ENCODE measurements at places on chromosomes 13 and 19.

- no peak for DNase-seq
Measured at GRCh38 chr19:8515317-8515716, 1.4 kb upstream of the ZNF414 start.

GRCh38 chr13:22880741-22881720 is 299.7 kb upstream of the SGCG start:
- DNase-seq: no peak

GRCh38 chr13:77919246-77919920 is 752 bp upstream of the EDNRB start:
- DNase-seq: peak; percentile 55

DNA sequence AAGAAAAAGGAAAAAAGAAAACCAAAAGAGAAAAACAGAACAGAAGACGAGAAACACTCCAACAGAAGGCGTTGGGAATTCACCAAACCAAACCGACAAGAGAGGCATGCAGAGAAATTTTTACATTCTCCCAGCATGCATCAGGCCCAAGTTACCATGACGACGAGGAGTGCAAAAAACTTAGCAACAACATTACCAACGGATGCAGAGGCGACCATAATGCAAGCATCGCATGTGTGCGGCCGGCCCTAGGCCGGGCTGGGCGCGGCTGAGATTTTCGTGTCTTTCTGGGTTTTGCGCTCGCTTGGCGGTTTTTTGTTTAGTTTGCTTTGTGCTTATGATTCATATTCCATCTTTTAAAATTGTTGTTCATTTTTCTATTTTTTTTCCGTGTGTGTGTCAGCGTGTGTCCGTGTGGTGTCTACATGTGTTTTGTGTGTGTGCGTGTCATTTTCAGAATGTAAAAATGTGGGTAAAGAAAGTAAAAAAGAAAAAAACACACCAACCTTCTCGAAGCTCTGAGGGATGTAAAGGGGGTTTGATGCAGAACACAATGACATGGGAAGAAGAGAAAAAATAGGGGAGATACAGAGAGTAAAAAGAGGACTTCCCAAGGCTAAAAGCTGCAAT is 84.9 kb downstream of the PTPRS start:
- no peak for DNase-seq

DNA sequence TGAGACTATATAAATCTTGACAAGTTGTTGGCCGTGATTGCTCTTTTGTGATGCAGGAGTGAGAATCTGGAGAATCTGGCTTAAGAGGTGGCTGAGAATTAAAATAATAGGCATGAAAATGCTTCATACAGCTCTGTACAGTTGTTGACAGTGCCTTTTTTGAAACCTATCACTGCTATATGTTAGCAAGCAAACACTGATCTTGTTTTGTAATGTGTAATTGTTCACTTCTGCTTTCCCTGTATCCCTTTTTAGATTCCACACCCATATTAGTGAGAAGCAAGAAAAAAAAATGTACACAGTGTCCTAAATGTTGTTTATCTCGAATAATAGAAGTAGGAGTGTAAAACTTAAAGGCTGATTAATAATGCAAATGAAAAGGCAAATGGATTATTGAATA is 31.1 kb downstream of the ITM2B start:
- no peak for DNase-seq

- no peak for DNase-seq
Measured at GRCh38 chr19:49613374-49613773, 22.4 kb downstream of the PRR12 start.

- peak; percentile 30 for DNase-seq
Measured at GRCh38 chr13:95787356-95788099, 110.6 kb downstream of the DNAJC3 start.

DNA sequence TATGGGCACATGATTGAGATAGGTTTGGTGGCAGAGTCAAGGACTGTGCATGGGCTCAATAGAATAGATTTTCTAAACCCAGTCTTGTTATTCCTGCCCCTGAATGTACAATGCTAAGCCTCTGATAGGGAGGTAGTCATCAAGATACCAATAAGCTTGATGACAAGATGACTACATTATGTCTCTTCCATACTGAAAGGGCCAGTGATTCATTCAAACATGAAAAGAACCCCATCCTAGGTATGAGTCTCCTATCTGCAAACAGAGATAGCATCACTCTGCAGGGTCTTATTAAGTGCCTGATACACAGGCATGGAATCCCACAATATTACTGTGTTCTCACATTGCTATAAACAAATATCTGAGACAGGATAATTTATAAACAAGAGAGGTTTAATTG is 40.3 kb upstream of the UFM1 start:
- DNase-seq: no peak

DNA sequence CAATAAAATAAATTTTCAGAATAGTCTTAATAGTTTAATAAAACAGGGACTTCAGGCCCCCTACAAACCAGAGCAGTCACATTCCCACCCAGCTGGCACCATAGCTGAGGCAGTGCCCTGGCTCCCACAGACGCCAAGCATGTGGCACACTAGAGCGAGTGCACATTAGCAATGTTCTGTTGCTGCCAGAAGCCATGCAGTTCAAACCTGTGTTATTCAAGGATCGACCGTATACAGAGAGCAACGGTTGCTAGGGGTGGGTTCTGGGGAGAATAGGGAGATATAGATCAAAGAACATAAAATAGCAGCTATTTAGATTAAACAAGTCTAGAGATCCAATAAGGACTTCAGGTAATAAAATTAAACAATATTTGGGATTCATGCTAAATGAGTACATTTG is 419.3 kb upstream of the KLHL1 start:
- no peak for DNase-seq

DNA sequence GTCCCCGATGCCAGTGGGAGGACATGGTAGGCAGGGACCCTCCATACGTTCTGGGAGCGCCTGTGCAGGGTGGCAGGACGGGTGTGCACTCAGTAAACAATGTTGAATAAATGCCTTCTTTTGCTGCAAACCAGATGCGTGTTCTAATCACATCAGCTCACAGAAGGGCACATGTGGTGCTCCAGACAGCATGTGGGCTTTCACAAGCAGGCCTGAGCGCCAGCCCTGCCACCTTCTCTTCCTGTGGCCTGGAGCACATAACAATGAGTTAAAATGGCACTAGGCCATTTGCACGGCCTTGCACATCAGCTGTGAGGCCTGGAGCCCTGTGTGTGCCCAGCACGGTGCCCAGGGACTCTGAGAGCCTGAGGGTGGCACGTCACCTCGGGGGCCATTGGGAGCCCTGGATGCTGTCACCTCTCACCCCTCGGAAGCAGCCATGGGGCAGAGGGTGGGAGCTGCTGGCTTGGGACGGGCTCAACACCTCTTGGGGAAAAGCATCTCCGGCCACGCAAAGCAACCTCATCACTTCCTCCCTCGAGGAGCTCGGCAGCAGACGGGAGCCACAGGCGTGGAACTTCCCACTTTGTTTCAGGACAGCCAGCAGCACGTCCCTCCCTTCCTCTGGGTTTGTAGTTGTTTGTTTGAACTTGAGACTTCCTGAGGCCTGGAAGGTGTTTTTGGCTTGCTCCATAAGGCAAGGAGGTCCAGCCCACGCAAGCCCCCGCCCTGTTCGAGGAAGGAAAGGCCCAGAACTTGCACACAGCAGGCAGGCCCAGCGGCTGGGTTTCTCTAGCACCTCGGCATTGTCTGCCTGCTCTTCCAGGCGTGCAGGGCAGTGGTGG is 9.8 kb downstream of the MCF2L start:
- no peak for DNase-seq

DNA sequence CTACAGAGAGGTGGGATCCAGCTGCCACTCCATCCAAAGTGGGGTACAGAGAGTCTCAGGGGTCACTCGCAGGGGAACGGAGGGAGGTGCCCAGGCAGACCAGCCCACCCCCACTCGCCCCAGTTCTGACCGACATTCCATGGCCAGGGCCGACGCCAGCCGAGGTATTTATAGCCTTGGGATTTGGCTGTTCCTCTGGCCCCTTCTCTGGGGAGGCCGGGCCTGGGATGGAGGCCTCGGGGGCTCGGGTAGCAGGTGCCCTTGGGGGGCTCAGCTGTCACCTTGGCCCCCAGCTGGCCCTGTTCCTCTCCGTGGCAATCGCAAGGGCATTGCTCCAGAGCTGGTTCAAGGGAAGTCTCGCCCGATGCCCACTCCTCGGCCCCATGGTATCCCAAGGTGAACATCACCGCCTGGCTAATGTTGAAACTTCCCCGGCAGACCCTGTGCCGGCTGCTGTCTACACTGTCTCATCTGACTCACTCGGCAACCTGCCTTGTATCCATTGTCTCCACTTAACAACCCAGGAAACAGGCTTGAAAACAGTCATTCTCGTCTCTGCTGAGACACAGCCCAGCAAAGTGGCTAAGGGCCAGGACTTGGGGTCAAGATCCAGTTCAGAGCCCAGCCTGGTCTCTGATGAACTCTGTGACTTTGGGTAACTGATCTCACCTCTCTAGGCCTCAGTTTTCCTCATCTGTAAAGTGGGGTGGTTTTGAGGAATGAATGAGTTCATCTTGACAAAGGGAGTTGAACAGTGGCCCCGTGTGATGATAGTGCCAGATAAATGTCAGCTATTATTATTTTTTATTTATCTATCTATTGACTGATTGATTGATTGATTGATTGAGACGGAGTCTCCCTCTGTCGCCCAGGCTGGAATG is 9.7 kb downstream of the PRKACA start:
- no peak for DNase-seq

DNA sequence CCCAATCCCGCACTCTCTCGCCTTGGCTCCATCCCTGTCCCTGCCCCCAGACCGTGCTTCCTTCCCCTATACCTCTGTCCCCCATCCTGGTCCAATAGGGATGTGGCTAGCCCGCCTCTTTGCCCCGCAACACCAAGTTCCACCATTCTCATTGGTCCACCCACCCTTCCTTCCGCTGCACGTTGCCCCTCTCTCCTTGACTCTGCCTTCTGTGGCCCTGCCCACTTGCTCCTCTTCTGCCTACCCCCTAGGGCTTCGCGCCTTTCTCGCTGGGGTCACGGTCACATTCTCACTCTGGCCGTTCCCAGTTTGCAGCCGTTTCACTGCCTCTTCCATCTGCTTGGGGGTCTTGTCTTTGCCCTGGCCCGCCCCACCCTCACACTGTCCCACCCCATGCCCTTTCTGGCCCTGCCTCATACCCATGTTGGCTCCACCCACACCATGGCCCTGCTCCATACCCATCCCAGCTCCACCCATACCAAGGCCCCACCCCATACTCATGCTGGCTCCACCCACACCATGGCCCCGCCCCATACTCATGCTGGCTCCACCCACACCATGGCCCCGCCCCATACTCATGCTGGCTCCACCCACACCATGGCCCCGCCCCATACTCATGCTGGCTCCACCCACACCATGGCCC is 4.5 kb upstream of the ARHGAP45 start:
- no peak for DNase-seq

GRCh38 chr19:30150626-30151025 is 208.6 kb downstream of the URI1 start:
- DNase-seq: no peak

DNA sequence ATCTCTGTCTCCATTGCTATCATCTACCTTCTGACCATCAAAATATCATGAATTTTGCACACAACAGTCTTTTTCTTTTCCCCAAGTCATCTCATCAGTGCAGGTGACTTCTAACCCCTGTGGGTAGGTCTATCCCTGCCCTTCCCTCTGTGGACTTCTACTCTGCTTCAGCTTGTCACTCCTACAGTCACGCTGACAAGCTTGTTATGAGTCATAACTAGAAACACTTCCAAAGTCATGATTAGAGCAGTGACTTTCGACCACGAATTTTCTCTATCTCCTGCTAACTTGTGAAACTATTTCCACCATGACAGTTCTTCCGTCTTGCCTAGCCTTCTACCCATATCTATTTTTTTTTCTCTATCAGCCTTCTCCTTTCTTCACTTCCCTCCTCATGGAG is 343.7 kb upstream of the ARGLU1 start:
- DNase-seq: no peak

DNA sequence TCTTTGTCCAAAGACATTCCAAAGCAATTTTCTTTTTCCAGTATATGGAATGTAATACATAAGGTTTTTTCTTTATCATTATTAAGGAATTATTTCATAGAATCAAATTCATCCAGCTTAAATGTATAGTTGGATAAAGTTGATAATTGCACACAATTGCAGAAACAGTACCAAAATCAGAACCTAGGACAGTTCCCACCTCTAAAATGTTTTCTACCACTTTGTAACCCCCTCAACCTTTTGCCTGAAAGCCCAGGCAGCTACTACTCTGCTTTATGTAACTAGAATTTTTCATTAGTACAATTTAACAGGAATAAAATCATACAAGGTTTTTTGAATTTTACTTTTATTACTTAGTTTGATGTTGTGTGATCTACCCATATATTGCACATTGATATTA is 98.0 kb downstream of the PRR20E start:
- DNase-seq: no peak

GRCh38 chr13:99296398-99296797 is 10.8 kb downstream of the GPR183 start:
- DNase-seq: no peak

DNA sequence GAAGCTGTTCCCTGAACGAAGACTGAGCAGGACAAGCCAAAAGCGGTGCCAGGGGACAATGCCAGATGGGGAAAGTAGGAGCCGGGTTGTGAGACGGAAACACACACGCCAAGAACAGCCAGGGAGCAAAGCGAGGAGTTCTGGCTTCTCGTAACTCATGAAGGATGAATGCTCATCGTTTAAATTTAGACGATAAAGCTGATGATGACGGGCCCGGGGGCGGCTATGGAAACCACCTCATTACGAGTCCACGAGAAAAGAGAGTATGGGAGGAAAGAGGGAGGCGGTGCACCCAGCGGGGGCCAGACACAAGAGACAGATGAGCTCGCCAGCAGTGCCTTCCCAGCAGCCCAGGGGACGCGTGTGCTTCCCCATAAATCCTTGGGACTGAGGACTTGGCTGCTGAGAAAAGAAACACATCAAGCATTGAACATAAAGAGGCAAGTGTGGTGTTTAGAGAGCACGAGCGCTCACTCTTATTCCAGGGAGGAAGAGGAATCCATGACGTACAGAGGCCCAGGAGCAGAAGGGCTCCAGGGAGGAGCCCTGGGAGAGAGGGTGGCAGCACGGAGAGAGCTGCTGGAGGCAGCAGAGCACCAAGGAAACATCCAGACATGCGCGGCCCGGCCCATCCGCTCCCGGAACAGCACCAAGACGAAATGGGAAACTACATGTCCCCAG is 70.7 kb downstream of the EPS15L1 start:
- no peak for DNase-seq

Measured in NCI-H82 (cell line).